A549 (cell line): ENCODE measurements at places on chromosomes 16 and 17. TPM values are rescaled to one million over a fixed set of nuclear protein-coding genes. Genes with fewer than 3 reads are reported as not detected.

DNA sequence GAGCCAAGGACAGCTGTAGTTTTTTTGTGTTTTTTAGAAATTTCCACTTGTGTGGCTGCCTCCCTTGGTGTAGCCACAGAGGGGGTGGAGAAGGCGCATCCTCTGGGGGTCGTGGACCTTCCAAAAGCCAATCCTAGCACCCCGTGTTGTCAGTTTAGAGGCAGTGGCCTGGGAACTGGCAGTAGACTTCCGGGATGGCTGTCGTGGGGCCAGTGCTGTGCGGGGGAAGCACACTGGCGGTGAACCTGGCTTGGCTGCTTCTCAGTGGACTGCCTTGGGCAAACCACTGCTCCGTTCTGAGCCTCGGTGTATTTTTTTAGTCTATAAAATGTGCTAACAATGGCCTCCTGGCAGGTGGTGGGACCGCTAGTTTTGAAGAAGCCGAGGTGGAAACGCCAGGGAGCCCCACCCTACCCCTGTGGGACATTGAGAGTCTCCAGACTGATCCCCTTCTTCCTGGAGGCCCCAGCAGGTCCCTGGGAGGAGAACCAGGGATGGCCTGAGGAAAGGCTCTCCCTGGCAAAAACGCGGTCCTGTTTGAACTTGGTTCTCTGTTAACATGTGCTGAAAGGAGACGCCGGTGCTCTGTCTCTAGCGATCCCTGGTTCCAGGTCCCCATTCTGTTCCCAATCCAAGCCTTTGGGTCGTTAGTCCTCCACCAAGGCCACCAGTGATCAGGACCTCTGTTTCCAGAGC is 125.7 kb downstream of the CMIP start:
- DNase-seq, result no peak

Gene TOX3
- 0.05 to 0.10 TPM in 2 of 3 replicates, not detected in the other for polyA plus RNA-seq

Gene RNU2-1
- not detected in 3 replicates for polyA plus RNA-seq

GRCh38 chr16:64513871-64514270 is 608.0 kb downstream of the CDH11 start:
- DNase-seq, result no peak

Gene CES1
- polyA plus RNA-seq, result 17.9 to 18.5 TPM (median 18.1 TPM) in 3 replicates

Gene ABCC12
- polyA plus RNA-seq, result 0.13 TPM in 1 of 3 replicates, not detected in the others

DNA sequence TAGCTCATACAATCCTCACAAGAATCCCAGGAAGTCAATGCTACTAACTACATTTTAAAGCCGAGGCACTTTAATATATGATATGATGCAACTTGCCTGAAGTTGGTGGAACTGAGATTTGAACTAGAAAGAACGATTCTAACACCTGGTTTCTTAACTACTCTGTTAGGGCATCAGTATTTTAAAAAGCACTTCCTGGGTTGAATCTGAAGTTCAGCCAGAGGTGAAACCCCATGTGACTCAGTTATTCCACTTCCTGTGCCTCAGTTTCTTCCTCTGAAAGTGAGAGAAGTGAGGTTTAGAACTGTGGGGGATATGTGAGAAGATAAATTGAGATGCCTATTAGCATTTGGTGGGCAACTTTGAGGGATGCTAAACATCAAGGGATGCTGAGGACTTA is 129.4 kb upstream of the ANKFN1 start:
- no peak for DNase-seq

Gene CSH2
- polyA plus RNA-seq, result not detected in 3 replicates

Gene EIF3C
- polyA plus RNA-seq, result 164 to 225 TPM (median 191 TPM) in 3 replicates

GRCh38 chr16:27066668-27067537 is at the start of gene C16orf82:
Gene C16orf82 (plus strand): TSS chr16:27066927.
- no peak for DNase-seq

GRCh38 chr16:30082545-30083090 is 6.8 kb downstream of the PPP4C start:
- no peak for DNase-seq

- no peak for DNase-seq
These were observed 42.9 kb upstream of the BHLHA9 start for GRCh38 chr17:1227365-1227764.

Gene UBN1
- 18.0 to 20.0 TPM (median 18.3 TPM) in 3 replicates for polyA plus RNA-seq

- peak; percentile 41 for DNase-seq
These were observed 679.8 kb upstream of the KIF2B start for GRCh38 chr17:53142890-53143289.

Gene CA10
- polyA plus RNA-seq, result not detected in 3 replicates

- no peak for DNase-seq
These were observed 10.3 kb downstream of the NUPR1 start for GRCh38 chr16:28528463-28528867.

Gene TBC1D3
- not detected in 3 replicates for polyA plus RNA-seq

Gene NPIPB9
- polyA plus RNA-seq, result 1.7 to 2.5 TPM (median 2.1 TPM) in 3 replicates

Gene ANKRD40
- 44.2 to 55.2 TPM (median 50.1 TPM) in 3 replicates for polyA plus RNA-seq

DNA sequence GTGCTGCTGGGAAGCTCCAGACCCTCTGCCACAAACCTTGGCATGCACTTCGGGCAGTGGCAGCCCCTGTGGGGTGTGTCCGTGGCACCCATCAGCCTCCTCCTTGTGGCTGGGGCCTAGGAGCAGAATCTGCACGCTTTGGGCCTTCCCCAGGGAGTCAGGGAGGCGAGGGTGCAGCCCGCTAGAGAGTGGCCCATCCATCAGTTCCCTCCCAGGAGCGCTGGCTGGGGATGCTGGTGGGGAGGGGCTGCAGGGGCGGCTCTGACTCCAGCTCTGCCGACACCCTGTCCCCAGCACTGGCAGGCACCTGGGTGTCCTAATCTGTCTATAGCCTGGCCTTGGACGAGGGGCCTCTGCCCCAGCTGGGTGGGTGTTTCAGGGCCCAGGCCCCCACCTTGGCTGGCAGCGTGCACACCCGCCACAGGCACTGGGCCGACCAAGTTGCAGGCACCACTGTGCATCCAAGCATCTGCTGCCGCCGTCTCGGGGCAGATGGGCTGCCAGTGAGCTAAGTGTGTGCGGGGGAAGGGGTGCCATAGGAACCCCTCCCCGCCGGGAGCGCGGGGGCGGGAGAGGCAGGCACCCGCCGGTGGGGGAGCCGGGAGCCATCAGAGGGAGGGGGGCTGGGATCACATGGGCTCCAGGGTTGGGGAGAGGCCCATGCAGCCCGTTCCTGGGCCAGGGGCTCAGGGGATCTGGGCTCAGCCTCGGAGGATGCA is 30.2 kb downstream of the ENDOV start:
- DNase-seq, result no peak

DNA sequence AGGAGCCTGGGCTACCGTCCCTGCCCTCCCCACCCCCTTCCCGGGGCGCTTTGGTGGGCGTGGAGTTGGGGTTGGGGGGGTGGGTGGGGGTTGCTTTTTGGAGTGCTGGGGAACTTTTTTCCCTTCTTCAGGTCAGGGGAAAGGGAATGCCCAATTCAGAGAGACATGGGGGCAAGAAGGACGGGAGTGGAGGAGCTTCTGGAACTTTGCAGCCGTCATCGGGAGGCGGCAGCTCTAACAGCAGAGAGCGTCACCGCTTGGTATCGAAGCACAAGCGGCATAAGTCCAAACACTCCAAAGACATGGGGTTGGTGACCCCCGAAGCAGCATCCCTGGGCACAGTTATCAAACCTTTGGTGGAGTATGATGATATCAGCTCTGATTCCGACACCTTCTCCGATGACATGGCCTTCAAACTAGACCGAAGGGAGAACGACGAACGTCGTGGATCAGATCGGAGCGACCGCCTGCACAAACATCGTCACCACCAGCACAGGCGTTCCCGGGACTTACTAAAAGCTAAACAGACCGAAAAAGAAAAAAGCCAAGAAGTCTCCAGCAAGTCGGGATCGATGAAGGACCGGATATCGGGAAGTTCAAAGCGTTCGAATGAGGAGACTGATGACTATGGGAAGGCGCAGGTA is 762 bp downstream of the CDK12 start:
- DNase-seq, result no peak

GRCh38 chr16:588639-588888 is 1.3 kb upstream of the RAB40C start:
- DNase-seq, result peak; percentile 67
